Stimulated activated CD4-positive, alpha-beta T cell treated with anti-CD3 and anti-CD28 coated beads, Interleukin-15, amount 100 ng/mL, for 1 hour (primary cell): ENCODE measurements at places on chromosomes 3 and 15.

DNA sequence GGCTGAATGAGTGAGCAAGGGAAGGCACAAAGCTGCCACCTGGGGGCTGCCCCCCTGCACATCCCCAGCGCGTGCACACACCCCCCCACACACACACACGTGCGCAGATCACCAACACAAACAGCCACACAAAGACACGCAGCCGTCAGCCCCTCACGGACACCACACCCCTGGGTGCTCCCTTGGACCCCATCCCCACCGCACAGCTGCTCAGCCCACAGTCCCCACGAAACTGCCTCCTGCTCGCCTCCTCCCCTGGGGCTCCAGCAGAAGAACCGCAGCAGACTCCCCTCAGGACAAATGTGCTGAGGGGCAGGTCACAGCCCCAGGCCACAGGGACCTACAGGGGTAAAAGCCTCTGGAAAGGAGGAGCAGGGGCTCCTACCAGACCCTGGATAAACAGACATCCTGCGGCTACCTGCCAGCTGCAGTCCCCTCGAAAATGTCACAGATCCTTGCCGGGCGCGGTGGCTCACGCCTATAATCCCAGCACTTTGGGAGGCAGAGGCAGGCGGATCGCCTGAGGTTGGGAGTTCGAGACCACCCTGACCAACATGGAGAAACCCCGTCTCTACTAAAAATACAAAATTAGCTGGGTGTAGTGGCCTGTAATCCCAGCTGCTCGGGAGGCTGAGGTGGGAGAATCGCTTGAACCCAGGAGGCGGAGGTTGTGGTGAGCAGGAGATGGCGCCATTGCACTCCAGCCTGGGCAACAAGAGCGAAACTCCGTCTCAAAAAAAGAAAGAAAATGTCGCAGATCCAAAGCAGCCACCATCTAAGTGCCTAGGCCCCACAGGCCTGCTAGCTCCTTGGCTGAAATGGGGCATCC, 6.5 kb downstream of the TWF2 start:
- DNase-seq: no peak

DNA sequence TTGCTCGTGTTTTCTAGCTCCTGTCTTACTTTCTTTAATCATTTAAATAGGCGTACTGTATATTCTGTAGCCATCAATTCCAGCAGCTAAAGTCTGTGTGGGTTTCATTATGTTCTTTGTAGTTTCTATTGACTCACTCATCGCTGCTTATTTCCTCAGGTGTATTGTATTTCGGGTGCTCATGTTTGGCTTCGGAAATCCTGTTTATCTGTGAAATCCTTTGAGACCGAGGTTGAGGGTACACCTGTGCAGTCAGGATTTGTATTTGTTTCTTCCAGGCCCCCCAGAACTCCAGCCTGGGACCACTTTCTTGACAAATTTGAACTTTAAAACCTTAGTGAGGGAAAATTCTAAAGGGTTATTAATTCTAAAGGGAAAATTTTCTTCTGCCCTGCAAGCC, 2.0 kb upstream of the PAK2 start:
- no peak for DNase-seq

GRCh38 chr3:80097674-80098073, 329.9 kb upstream of the ROBO1 start:
- no peak for DNase-seq

GRCh38 chr3:181292984-181293383, 303.4 kb upstream of the DNAJC19 start:
- no peak for DNase-seq

DNA sequence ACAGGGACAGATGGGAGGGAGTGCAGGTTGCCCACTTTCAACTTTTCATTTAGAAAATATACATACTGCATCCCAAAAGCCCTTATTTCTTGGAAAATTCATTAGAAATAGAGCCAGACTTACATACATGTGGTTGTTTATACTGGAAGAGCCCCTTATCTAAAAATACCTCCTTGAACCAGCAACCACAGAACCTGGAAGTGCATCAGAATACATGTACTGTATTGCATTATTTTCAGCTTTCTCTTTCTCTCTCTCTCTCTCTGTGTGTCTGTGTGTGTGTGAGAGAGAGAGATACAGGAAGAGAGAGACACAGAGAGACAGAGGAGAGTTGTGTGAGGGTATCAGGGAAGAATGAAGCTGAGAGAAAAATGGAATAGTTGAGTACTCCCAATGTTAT, 29.5 kb upstream of the LSAMP start:
- DNase-seq: no peak

DNA sequence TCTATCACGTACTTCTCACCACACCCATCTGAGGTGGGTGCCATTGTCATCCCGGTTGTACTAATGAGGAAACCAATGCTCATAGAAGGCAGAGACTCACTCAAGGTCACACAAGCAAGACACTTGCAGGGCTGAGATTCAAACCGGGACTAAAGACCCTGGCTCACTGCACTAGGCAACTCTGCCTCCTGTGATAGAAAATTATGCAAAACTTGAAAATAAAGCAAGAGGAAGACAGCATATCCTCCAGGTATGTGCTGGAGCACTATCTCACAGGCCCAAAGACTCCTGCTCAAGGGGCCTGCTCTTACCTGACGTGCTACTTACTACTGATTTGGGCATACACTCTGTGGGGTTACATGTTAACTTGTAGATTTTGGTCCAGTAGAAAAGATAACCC, 25.6 kb downstream of the ANXA2 start:
- DNase-seq: no peak

GRCh38 chr3:101936419-101937356, 87.4 kb downstream of the NFKBIZ start:
- no peak for DNase-seq
